ENCODE measurements at places on chromosomes 6 and 20.

DNA sequence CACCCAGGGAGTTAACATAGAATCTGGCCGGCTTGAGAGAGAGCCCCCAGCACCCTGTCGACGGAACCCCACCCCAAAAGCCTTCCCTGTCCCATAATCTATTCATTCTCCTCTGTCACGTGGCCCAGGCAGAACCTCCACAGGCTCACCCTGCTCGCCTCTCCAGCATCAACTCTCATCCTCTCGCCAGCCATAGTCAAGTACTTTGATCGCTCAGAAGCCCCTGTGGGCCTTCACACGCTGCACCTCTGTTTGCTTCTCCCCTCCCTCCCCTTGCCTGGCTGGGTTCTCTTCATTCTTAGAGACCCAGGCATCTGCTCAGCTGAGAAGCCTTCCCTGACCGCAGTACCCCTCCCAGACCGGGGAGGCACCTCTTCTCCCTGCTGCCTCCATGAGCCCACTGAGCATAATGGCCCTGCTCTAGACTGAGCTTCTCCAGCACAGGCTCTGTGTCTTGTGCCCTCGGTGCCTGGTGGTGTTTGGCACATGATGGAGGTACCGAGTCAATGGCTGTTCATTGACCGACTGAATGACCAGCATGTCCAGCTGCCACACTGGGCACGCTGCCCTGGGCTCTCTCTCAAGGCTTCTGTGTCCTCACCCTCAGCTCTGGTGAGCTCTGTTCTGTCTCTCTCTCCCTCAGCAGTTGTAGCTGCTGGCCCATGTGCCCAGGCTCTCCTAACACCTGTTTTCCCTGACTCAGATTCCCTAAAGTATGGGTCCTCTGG lies 33.7 kb downstream of the PKIG start:
- DNase-seq, result no peak

DNA sequence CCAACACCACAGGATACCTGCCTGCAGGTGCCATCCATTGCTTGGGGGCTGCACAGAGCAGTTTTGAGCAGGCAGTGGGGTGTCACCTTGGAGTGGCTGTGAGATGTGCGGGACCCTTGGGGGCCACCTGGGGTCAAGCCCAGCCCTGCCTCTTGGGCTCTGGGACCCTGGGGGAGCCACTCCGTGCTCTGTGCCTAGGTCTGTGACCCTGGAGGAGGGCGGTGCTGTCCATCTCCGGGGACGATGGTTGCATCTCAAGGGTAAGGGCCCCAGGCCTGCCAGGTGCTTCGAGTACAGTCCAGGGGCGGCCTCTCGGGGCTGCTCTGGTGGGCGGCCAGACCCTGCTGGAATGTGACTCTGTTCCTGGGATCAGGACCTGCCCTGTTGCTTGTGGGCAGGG lies 8.7 kb upstream of the GATA5 start:
- DNase-seq, result no peak

- no peak for DNase-seq
Measured at GRCh38 chr6:25503686-25504085, 148.3 kb upstream of the SCGN start.

- DNase-seq, result no peak
Measured at GRCh38 chr6:139172151-139172550, 37.3 kb downstream of the HECA start.

DNA sequence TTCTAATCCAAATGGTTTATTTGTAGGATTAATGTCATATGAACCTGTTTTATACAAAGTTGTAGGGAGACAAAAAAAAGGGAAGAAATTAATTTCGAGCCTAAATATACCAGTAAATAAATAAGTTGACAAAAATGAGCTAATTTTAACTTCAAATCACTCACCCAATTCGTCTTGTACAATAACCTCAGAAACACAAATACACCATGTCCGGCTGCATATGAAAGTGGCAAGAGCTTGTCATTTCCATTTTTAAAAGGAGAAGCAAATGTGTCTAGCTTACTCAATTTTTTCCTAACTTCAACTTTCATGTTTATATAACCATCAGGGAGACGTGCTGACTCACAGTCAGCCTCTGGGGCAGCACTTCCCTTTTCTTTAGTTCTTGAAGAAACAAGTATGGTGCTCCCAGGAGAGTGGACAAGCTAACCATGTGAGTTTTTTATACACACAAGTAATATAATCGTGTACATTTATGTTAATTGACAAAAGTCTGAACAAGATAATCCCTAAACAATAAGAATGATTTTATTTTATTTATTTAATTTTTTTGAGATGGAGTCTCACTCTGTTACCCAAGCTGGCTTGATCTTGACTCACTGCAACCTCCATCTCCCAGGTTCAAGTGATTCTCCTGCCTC lies 55.5 kb upstream of the SGK1 start:
- no peak for DNase-seq

DNA sequence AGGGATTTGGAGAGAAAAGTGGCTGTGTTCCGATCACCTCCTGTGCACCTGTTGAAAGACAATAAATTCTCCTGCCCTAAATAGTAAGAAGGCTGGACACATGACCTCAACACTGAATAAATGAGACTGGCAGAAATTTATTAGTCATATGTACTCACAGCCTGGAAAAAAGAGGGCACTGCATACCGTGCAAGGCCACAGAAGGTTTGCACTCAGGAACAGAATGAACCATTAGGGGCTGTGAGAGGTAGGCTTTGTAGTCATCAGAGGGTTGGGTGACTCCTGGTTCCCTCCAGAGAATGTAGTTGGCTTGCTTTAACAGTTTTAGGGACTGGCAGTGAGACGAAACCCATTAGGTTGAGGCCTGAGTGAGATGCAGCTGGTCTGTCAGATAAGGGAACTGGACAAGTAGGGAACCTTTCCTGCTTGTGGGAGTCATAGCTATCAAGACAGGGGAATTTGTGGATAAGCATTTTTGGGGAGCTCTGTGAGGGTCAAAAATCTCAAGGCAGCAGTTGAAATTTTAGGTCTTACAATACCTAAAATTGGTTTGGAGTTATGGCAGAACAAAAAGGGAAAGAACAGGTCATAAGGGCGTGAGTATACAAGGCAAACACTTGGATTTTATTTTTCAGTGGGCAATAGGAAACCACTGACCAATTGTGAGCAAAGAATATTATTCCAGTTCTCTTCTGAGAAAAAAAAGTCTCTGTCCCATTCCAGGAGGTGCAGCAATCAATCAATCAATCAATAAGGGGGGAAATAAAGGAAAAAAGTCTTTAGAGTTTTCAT lies 67.9 kb upstream of the BTN3A2 start:
- no peak for DNase-seq

GRCh38 chr6:36368921-36369865 lies 18.3 kb downstream of the ETV7 start:
- no peak for DNase-seq

DNA sequence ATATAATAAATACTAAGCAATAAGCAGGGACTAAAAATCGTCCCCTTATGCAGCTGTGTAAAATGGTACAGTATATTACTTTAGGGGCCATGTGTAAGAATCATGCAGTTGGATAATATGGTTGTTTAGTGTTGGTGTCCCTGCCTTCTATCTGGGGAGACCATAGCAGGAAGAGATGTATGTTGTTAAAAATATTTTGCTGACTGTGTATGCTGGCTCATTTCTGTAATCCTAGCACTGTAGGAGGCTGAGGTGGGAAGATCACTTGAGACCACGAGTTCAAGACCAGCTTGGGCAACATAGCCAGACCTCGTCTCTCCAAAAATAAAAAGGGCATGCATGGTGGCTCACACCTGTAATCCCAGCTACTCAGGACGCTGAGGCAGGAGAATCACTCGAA lies 5.6 kb downstream of the PANK2 start:
- no peak for DNase-seq

DNA sequence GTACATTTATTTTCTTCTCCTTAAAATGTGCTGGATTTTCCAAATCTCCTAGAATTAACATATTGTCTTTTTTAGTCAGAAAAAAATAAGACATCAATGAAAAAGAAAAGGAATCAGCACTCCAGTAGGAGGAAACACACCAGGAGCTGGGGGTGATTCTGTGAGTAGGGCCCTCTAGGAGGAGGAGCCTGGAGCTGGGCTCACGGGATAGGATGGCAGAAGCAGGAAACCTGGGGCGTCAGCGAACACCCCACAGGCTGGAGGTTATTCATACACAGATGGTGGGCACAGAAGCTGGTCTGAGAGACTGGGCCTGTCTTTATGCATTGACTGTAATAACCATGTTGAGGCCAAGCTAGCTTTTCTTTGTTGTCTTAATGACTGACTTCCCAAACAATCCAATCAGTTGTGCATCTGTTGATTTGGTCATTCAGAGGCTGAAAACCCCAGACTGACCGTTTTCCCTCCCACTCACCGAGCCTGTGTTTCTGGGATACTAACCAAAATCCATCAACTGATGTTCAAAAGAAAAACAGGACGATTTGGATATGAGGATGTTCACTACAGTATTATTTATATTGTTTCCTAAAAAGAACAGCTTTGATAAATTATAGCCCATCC lies 53.1 kb downstream of the CPNE5 start:
- DNase-seq, result no peak

DNA sequence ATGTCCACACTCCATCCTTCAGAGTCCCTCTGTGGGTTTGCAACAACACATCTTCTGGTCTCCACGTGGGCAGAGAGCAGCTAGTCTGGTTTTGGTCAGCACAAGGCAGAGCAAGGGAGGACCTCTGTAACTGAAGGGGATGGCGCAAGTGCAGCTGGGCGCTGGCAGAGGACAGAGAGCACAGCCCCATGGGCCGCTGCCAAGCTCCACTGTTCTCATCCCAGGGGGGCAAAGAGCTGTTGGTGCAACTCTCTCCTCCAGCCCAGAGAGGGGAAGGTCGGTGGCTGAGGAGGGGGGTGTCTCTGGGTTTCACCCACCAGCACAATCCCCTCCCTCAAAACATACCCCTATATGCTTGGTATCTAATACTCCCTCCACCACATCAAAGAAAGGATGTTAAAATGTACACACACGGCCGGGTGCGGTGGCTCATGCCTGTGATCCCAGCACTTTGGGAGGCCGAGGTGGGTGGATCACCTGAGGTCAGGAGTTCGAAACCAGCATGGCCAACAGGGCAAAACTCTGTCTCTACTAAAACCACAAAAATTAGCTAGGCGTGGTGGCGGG lies 9.1 kb downstream of the ATP9A start:
- no peak for DNase-seq

DNA sequence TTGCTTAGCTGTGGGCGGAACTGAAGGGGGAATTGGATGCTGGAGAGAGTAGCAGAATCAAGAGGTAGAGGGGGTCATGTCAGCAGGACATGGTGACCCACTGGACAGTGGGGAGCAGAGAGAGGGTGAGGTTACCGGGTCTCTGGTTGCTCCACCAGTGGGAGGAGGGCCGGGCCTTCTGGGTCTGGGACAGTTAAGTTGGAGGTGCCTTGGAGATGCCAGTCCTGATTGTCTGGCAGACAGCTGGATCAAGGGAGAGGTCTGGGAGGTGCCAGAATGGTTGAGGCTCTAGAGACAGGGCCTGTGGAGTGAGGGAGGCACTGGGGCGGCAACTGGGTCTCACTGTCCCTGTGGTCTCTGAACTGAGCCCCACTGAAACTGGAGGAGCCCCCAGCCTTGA lies 24.6 kb downstream of the MANBAL start:
- no peak for DNase-seq

DNA sequence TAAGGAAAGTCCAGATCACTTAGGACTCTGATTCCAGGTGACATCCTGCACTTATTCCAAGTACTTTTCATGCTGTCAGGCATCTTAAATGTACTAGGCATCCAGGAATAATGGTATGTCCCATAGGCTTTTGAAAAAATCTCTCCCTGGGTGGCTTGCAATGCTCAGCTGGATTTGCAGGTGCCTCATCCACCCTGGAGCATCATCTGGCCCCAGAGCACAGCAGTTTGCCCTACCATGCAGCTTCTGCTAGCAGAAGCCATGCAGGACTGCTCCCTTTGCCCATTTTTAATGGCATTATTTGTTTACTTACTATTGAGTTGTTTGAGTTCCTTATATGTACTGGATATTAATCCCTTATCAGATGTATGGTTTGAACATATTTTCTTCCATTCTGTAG lies 45.2 kb downstream of the DZANK1 start:
- DNase-seq, result no peak

- no peak for DNase-seq
Measured at GRCh38 chr20:34164381-34164984, 52.4 kb upstream of the EIF2S2 start.
